M059J (cell line): ENCODE measurements at places on chromosomes 5 and 9. TPM values are rescaled to one million over a fixed set of nuclear protein-coding genes. Genes with fewer than 3 reads are reported as not detected.
A peak's percentile ranks its signal among the peaks of the same experiment; 100 is the strongest.

DNA sequence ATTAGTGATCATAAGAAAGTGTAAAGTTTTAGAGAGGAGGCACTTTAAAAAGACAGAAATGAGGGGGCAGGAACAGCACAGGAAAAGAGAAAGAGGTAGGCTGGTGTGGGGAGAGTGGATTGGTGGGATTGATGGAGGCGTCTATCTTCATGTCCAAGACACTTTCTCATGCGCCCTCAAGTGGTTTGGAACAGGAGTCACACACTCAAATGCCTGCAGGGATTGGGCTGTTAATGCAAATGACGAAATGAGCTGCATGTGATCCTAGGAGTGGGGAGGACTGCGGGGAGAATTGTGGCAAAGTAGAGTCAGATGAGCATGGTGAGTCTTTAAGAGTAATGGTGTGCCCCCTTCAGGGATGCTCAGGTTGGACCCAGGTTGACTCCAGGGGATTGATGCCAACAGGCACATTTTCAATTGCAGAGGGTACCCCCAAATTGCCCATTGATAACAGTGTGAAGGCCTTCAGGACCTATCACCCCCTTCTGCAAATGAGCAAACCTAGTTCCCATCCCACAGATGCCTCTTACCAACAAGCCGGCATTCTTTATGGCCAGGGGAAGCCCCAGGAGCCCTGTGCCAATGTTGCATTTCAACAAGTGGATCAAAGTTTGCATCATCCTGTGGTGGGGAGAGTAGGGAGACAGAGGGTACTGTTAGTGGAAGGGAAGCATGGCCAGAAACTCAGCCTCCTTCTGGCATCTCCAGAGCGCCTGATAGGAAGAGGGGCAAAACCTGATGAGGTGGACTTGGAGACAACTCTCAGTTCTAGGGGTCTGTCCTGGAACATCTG lies 5.3 kb downstream of the SLC36A3 start:
- DNase-seq = no peak

GRCh38 chr5:78568212-78568611 lies 80.4 kb downstream of the LHFPL2 start:
- no peak for DNase-seq

DNA sequence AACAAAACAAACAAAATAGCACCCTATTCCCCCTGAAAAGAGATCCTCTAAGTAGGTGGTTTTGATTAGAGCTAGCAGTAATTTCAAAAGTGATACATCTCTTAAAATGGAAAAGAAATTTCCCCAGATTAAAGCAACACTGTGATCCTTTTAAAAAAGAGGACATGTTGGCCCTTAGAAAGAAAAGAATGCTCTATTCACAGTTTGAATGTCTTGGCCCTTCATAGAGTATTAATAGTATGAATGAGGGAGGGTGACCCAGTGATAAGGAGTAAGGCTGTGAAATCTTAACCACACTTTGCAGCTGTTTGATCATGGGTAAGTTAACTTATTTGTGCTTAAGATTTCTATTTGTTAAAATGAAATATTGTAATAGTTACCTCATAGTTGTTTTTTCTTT lies 467.7 kb upstream of the MEF2C start:
- no peak for DNase-seq

DNA sequence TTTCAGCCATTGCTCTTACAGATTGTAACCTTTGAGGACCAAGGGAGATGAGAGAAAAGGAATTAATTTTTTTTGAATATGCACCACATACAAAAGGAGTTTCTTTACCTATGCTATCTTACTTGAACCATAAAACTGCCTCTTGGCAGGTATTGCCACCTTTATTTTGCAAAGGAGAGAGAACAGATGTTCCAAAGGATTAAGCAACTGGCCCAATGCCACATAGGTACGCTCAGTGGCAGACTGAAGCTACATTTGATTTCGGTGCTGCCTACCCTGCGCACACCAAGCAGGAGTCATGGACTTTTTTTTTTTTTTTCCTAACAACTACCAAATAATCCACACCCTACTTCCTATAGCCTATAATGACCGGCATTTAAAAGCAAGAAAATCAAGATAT lies 43.1 kb downstream of the SAXO1 start:
- no peak for DNase-seq

- DNase-seq = peak; percentile 33
These were observed 138.5 kb upstream of the TYRP1 start for GRCh38 chr9:12554636-12555035.

GRCh38 chr5:53399926-53400697 lies 80.3 kb upstream of the FST start:
- DNase-seq = no peak

The PLEKHG4B gene
- total RNA-seq = 5.7 and 9.9 TPM in 2 replicates
